ENCODE measurements at places on chromosomes 5 and 9. TPM values are rescaled to one million over a fixed set of nuclear protein-coding genes. Genes with fewer than 3 reads are reported as not detected.

The C5orf58 gene
- total RNA-seq: not detected

The PCA3 gene
- not detected for total RNA-seq

DNA sequence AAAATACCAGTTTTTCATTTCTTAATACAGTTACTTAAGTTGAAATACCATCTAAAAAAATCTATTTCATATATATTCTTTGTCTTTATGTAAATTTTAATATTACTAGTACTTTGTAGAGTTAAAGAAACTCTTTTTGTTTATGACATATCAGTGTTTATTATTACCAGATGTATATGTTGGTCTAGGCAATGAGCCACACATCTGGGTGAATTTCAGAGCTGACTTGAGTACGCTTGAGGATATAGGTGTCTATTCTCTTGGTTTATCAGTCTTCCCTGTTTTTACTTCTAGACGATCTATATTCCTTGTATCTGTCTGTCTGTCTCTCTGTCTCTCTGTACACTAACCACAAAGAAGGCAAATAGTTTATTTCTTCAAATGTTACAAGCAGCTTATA, 2.9 kb downstream of the SMAD5 start:
- DNase-seq: no peak
- no peak overlapping the region for H3K27ac ChIP-seq
- H3K27me3 ChIP-seq: peaks cover 5% of the 10 kb centered on the region
- peaks cover 40% of the 10 kb centered on the region for H3K4me1 ChIP-seq

- H3K27ac ChIP-seq: no peak overlapping the region
- peaks cover 7% of the 10 kb centered on the region for H3K27me3 ChIP-seq
- H3K36me3 ChIP-seq: no peaks in the 10 kb centered on the region
Observed at GRCh38 chr5:169242175-169242848, 58.6 kb downstream of the SLIT3 start.

The MSMP gene
- 0.67 TPM for total RNA-seq

DNA sequence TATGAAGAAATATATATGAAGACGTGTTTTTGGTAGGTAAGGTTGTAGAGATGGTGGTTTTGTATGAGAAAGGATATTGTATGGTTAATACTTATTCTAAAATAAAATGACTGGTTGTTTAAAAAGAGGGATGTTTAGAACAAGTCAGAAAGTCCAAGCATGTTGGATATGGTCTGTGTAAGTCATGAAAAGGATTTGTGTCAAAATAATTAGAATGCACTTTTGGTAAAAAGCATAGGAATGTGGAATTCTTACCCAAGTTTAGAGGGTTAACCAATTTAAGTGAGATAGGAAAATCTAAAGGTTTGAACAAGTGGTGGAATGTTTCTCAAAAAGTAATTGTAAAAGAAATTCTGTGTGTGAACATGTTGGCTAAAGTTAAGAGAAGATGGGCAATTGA, 1556.5 kb upstream of the C9orf72 start:
- H3K36me3 ChIP-seq: no peaks in the 10 kb centered on the region
- no peaks in the 10 kb centered on the region for H3K4me1 ChIP-seq
- H3K4me3 ChIP-seq: no peak overlapping the region

DNA sequence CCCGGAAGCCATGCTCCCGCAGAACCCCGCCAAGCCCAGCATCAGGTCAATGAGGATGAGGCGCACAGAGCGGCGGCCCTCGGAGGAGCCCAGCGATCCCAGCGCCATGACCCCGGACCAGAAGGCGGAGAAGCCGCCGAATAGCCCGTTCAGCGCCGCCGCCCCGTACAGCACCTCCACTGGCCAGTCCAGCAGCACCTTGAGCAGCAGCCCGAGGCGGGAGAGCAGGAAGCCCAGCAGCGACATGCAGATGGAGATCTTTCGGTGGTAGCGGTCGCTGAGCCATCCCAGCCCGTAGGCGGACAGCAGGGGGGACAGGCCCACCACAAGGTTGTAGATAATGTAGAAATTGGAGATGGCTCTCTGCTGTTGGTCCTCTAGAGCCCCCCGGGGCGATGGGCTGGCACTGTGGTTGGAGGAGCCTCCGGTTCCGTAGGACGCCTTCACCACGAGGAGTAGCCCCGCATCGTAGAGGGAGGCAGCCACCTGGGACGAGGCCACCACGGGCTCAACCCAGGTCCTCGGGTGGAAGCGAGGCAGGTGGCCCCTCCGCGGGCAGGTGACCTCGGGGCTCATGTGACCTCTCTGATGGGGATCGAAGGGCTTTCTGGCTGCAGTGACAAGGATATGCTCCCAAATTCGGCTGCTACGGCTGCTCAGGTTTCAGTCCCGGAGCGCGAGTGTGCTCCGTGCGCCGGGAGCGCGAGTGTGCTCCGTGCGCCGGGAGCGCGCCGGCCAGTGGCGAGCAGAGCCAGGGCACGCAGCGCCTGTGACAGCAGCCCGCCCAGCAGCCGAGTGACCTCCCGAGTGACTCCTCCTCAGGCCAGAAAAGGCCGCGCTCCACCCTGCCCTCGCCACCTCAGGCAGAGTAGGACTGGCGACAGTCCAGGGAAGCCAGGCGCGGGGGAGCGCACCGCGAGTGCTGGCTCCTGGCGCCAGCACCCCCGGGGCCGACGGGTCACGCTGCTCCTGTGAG, at the start of gene SLC46A2:
Gene SLC46A2 (minus strand): TSS at position 771 of the 976 bp plus-strand sequence. CDS start 195 bp downstream, at position 576.
- peaks cover 31% of the 10 kb centered on the region for H3K27me3 ChIP-seq
- H3K4me1 ChIP-seq: no peaks in the 10 kb centered on the region
- no peak within 1 kb of the TSS for H3K4me3 ChIP-seq
- DNase-seq: no peak
- H3K27ac ChIP-seq: no peak within 1 kb of the TSS

DNA sequence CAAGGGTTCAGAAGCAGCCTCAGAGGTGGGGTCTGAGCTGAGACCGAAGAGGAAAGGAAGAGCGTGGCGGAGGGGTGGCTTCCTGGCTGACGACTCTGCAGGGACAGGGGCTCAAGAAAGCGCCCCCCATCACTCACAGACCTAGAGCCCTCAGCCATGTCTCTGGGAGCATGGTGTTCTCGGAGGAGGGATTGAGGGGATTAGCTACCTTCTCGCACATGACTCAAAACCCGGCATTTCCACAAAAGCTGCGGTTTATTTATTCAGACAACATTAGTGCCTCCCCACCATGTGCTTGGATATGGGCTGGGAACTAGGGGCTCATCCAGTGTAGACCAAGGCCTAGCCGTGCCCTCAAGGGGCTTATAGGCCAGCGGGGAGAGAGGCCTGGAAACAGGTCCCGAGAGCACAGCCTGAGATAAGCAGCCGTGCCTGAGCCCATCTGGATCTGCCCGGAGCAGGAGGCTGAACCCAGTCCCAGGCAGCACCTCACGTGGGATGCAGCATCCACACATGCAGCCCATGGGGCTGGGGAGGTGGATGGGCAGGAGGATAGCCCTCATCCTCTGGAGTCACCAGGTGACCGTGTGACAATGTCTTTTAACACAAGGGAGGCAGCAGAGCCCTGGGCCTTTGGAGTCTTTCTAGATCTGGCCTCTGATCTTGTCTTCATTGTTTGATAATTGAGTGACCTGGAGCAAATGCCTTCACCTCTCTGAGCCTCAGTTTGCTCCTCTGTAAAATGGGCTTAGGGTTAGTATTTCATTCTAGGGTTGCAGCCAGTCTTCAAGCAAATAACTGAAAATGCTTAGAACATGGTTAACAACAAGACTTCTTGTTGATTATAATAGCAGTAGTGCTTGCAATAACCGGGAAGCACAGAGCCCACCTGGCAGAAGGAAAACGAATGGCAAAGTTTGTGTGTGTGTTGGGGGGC, 878 bp upstream of the HMCN2 start:
- H3K4me1 ChIP-seq: peaks cover 2% of the 10 kb centered on the region
- no peak for DNase-seq
- no peak overlapping the region for H3K4me3 ChIP-seq
- peaks cover 67% of the 10 kb centered on the region for H3K27me3 ChIP-seq
- no peak overlapping the region for H3K27ac ChIP-seq

DNA sequence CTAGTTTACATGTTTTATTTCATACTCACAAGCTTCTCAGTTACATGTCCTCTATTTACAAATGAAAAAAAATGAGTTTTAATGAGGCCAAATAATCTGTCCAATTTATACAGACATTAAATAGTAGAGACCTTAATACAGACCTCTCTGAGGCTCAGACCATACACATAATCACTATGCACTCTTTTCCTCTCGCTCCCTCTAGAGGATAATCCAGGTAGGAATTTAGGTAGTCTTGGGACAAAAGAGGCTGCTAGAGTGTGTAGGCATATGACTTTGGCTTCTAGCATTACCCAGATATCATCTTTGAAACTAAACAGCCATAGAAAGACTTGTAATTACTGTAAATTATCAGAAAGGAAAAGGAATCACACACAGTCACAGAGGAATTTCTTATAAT, 444.7 kb downstream of the HINT1 start:
- peaks cover 12% of the 10 kb centered on the region for H3K27me3 ChIP-seq
- H3K27ac ChIP-seq: no peak overlapping the region
- no peaks in the 10 kb centered on the region for H3K36me3 ChIP-seq

DNA sequence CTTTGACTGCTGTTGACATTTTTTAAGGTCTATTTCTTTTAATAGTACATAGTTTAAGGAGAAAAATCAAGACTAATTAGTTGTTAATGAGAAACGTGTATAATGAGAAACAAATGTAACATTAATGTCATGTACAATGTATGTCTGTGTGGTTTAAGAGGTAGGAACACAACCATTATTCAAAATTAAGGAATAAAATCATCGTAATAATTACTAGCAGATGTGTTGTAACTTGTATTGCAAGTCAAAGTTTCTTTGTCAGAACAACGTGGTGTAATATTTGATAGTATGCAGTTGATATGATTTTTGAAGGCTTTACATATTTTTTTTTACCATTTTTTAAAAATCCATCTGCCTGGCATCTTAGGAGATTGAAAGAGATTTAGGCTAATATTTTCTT, 120.2 kb upstream of the ARRDC3 start:
- no peak overlapping the region for H3K27ac ChIP-seq
- no peak overlapping the region for H3K4me3 ChIP-seq
- no peaks in the 10 kb centered on the region for H3K27me3 ChIP-seq
- no peak for DNase-seq

DNA sequence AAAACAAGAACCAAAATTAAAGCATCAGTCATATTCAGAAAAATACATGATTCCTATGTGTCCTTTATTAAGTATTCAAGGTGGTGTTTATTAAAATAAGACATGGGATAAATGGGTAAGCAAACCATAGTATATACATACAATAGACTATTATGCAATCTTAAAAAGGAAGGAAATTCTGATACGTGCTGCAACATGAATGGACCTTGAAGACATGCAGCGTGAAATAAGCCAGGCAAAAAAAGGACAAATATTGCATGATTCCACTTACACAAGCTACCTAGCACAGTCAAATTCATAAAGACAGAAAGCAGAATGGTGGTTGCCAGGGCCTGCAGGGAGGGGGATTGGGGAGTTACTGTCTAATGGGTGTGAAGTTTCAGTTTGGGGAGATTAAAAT, 127.7 kb downstream of the DMAC1 start:
- H3K4me1 ChIP-seq: no peaks in the 10 kb centered on the region
- no peaks in the 10 kb centered on the region for H3K36me3 ChIP-seq
- DNase-seq: no peak

- no peak overlapping the region for H3K4me3 ChIP-seq
- H3K27ac ChIP-seq: no peak overlapping the region
- DNase-seq: no peak
- peaks cover 10% of the 10 kb centered on the region for H3K27me3 ChIP-seq
Observed at GRCh38 chr5:160743027-160743426, 109.0 kb downstream of the ATP10B start.

GRCh38 chr5:32687499-32687831, 23.7 kb upstream of the NPR3 start:
- no peaks in the 10 kb centered on the region for H3K36me3 ChIP-seq
- peaks cover 6% of the 10 kb centered on the region for H3K27me3 ChIP-seq
- H3K27ac ChIP-seq: no peak overlapping the region
- no peak for DNase-seq

DNA sequence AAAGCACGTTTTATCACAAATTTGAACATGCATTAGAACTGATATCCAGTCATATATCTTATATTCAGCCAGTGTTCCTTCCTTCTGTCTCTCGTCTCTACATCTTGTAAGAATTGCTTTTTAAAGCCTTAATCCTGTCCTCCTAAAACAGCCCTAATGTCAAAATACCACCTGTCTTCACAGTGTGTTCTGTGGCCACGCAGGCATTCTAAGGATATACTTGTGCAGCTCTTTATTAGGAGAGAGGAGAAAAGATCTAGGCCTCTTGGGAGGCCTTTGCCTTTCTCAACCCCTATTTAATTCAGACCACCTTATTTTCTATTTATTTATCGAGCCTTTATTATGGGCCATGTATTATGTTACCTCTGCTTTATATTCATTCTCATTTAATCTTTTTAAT, 78.3 kb downstream of the MAN2A1 start:
- peaks cover 39% of the 10 kb centered on the region for H3K36me3 ChIP-seq
- no peak overlapping the region for H3K27ac ChIP-seq
- no peaks in the 10 kb centered on the region for H3K27me3 ChIP-seq

DNA sequence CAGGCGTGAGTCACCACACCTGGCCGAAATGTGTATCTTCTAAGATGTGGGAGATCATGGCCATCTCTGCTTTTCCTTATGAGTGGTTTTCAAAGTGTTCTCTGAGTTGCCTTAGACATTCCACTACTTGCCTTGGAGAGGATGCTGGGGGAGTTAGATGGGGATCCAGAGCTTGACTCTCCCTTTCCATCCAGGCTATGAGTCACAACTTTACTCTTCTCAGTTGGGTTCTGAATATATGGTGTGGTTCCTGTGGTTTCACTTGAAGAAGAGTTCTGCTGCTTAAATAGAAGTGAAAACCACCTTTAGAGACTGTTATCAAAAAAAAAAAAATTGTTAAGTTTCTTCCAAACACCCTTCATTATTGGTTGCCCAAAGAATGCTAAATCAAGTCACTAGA, 217.6 kb downstream of the ZNF608 start:
- H3K27me3 ChIP-seq: peaks cover 3% of the 10 kb centered on the region
- no peak overlapping the region for H3K4me3 ChIP-seq

The MAP1B gene
- total RNA-seq: 0.09 TPM

- H3K27ac ChIP-seq: no peak overlapping the region
- H3K36me3 ChIP-seq: no peaks in the 10 kb centered on the region
- peaks cover 2% of the 10 kb centered on the region for H3K27me3 ChIP-seq
- no peak overlapping the region for H3K4me3 ChIP-seq
- no peaks in the 10 kb centered on the region for H3K4me1 ChIP-seq
Observed at GRCh38 chr5:173759691-173760090, 128.5 kb upstream of the CPEB4 start.

The PFN3 gene
- not detected for total RNA-seq

DNA sequence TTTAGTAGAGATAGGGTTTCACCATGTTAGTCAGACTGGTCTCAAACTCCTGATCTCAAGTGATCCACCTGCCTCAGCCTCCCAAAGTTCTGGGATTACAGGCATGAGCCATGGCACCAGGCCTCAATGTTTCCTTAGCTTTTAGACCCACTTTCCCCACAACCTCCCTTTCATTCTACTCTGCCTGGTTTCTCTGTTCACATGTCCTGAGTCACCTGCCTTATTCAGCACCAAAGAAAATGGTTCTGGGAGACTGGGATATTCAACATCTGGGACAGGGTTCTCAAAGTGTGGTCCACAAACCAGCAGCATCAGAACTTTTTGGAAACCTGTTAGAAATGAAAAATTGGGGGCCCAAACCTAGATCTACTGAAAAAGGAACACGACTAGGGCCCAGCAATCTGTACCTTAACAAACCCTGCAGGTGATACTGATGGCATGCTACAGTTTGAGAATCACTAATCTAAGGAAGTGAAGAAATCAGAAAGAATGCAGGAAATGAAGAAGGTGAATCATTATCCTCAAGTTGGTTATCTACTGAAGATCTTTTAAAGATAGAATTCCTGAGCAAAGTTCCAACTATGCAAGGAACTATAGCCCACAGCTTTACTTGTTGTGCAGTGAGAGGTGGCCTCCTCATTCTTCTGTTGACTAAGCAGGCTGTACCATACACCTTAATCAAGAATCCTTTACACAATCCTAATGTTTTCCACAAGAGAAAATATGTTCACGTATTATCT, 51.8 kb upstream of the CTNNAL1 start:
- DNase-seq: no peak
- H3K4me3 ChIP-seq: no peak overlapping the region
- H3K36me3 ChIP-seq: peaks cover 22% of the 10 kb centered on the region
- no peaks in the 10 kb centered on the region for H3K4me1 ChIP-seq
- no peaks in the 10 kb centered on the region for H3K27me3 ChIP-seq
